ENCODE measurements at places on chromosomes 11 and 22. TPM values are rescaled to one million over a fixed set of nuclear protein-coding genes. Genes with fewer than 3 reads are reported as not detected.

The BATF2 gene
- total RNA-seq, result not detected

DNA sequence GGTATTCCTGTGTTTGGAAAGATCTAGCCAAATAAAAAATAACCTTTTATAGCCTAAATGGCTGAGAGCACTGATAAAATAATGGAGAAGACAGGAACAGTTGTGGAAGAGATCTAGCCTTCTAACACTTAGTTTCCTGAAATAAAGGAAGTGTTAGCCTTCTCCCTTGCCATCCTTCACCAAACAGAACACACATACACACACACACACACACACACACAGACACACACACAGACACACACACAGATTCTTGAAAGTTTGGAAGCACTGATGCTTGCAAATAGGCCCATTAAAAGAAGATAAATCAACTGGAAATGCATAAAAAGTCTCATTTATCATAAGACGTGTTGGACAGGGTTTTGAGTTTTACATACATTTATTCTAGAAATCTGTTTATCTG, 37.5 kb downstream of the KIRREL3 start:
- DNase-seq, result no peak

DNA sequence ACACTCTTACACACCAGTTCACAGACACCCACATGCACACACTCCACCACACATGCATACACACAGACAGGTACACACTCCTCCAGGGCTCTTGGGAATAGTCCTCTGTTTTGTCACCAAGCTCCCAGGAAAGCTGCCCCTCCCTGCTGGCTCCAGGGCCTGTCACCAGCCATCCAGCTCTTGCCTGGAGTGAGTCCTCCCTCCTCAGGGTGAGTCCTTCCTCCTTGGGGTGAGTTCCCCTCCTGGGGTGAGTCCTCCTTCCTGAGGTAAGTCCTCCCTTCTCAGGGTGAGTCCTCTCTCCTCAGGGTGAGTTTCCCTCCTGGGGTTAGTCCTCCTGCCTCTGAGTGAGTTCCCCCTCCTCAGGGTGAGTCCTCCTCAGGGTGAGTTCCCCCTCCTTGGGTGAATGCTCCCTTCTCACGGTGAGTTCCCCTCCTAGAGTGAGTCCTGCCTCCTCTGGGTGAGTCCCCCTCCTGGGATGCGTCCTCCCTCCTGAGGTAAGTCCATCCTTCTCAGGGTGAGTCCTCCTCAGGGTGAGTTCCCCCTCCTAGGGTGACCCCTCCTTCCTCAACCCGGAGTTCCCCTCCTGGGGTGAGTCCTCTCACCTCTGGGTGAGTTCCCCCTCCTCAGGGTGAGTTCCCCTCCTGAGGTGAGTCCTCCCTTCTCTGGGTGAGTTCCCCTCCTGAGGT, 100.6 kb upstream of the FGF3 start:
- no peak for DNase-seq

The EMID1 gene
- total RNA-seq, result 17.7 TPM

The IFITM10 gene
- not detected for total RNA-seq

The OR51B6 gene
- total RNA-seq, result not detected

The DGAT2 gene
- total RNA-seq, result 4.4 TPM

DNA sequence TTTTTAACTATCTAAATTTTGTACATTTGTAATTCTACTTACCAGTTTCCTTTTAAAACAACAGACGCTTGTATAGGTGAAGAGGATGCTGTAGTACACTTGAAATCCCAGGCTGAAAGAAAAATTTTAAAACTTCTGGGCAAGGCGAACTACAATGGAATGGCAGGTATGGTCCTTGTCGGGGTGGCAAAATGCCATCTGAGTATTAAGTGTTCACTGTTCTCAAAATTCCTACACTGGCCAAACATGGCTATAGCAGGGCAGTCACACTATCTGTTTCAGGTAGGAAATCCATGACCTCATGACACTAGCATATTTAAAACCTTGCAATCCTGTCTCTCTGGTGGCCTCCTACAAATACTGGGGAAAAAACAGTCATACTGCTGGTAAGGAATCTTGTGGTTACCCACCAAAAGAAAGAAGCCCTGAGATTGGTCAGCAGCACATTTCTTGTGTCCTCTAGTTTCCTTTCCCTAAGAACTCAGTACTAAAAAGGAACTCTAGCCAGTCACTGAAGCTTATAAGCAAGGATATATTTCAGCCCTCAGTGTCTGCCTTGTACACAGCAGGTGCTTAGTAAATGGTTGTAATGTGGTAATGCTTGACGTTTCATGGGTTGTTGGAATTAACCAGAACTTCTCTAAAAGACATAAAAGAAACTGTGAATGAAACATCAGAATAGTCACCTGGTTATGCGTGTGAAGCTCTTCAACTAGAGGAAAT, 5.2 kb upstream of the ZC3H12C start:
- no peak for DNase-seq

DNA sequence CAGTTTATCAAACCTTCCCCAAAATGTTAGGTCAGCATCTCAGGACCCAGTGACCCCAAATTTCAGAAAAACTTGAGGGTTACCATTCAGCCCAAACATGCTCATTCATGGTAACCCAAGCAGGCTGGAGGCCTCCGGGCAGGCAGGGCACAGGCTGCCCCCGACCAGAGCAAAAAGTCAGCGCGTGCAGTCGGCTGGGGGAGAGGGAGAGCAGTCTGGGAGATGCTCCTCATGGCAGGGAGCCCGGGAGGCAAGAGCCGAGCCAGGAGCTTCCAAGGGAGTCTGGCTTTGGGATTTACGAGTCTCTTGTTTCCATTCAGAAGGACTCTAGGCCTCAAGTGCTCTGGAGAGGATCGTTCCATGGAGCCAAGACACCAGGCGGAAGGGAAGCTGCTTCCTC, 45.7 kb downstream of the RPUSD4 start:
- DNase-seq, result no peak

GRCh38 chr11:69076129-69076791, 27.5 kb downstream of the TPCN2 start:
- no peak for DNase-seq

The C22orf15 gene
- 3.0 TPM for total RNA-seq

- DNase-seq, result peak; percentile 84
Measured at GRCh38 chr11:2892215-2892966, 6.8 kb upstream of the CDKN1C start.

DNA sequence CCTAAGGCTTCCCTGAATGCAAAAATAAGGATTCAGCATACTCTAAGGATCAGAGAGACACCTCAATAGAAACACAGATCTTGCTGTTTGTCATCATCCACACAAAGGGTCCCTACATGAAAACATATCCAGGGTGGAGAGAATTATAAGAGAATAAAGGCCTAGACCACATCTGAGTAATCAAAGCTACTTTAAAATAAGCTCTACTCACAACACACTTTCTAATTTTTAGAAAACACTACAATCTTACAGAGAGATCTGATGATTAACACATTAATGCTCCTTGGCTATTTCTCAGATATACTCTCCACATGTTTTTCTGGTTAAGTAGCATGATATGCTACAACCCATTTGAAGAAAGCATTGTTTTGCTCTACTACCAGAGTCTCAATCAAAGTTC, 108.2 kb downstream of the ETS1 start:
- no peak for DNase-seq

GRCh38 chr22:49551446-49551845, 276.2 kb downstream of the BRD1 start:
- DNase-seq, result no peak

DNA sequence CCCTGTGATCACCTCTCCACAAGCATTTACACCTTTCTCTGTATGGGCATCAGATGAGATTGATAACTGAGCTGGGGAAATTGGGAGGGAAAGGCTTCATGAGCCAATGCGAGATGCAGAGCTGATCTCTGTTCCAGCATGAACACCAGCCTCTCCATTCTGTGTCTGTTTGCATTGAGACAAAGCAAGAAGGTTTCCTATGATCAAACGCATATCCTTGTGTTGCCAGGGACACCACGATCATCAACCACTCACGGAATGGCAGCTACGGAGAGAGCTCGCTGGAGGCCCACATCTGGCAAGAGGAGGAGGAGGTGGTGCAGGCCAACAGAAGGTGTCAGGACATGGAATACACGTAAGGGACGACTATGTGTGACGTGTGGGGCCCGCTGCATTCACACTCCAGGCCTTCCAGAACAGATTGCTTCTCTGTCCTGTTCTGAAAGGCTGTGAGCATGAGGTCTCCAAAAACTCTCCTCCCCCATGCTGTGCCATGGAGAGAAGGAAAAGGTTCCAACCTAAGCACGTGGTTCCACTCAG, 96.4 kb downstream of the AMOTL1 start:
- no peak for DNase-seq

DNA sequence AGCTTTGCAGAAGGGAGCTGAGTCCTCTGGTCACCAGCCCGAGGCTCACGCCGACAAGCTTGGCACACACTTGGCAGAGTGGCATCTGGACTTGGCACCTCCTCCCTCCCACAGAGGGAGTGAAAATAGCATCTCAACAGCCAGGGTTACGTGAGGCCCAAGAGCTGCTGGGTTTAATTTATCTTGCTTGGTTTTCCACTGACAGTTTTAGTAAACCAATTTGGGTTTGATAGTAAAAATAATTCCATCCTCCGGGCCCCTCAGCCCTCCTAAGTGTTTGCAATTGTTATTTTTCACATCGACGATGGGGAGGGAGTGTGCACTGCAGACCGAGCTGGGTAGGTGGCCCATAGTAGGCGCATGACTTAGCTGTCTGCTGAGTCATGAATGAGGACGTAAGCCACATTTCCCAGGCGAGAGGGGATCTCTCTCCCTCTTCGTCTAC, 107.6 kb upstream of the ASPHD2 start:
- DNase-seq, result no peak

GRCh38 chr11:128432926-128433325, 154.4 kb downstream of the ETS1 start:
- no peak for DNase-seq

DNA sequence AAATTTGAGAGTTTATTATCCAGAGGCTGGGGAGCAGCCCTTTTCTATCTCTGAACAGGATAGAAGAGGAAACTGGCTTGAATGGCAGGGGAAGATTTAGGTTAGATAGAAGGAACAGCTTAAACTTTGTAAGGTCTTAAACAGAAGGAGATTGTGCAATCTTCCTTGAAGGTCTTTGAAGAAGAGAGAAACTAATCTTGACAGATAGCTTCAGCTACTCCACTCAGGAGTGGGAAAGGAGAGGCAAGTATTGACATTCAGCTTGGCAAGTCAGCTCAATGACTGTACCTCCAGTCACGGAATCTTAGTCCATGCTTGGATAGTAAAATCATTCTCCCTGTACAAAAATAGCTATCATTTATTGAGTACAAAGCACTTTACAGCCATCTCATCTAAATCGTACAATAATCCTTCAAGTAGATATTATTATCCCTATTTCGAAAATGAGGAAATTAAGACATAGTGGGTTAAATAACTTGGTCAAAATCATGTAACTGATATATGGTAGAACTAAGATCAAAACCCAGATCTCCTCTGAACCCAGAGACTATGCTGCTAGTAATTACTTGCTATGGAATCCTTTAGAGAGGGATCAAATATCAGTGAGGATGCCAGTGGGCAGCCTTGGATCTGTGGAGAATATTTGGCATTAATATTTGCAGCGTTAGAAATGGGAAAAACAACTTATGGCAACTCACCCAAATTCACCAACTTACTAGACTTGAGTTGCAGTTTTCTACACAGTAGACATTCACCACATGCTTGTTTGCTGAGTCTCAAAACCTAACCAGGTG, 14.6 kb downstream of the C11orf97 start:
- DNase-seq, result no peak

DNA sequence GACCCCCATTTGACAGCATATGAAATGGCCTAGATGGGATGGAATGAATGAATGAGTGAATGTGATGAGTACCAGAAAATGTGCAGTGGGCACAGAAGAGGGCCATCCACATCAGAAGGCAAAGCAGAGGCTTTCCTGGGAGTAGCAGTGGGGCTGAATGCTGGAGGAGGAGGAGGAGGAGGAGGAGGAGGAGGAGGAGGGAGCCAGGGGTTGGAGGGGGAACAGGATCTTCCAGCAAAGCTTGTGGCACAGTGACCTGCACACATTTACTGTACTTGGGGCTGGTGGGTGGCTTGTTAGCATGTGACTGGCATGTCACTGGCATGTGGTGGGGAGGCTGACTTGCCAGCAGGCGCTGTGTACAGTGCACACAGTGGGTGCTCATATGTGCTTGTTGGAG, 9.5 kb downstream of the SEPTIN3 start:
- DNase-seq, result no peak

GRCh38 chr11:11978098-11978637, 30.3 kb downstream of the DKK3 start:
- no peak for DNase-seq

GRCh38 chr22:27780161-27780575, 21.4 kb downstream of the MN1 start:
- no peak for DNase-seq

DNA sequence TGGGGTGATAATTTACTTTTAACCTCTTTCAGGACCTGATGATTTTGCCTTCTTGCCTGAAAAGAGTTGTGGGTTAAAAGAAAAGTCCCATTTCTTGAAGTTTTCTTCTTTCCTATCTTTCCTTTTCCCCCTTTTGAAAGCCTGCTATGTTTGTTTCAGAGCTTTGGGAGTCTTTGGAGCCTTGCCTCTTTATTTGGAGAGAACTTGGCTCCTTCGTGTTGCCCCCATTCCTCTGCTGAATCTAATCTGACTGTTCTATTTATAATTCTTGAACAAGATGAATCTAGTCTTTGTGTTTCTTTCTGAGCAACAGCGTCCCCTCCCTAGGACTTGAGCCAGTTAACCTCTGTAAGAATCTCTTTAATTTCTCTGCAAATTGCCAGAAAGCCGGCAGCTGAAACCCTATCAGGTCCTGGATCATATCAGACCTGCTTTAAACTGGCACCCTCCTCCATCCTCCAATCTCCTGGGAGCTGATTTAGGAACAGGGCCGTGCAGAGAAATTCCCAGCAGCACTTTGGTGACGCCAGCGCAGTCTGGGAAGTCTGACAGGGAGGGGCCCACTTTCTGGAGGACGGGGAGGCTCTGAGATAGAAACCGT, 289.1 kb upstream of the SORL1-AS1 start:
- DNase-seq, result no peak

GRCh38 chr11:126898802-126899201, 101.8 kb downstream of the KIRREL3 start:
- DNase-seq, result peak; percentile 56

DNA sequence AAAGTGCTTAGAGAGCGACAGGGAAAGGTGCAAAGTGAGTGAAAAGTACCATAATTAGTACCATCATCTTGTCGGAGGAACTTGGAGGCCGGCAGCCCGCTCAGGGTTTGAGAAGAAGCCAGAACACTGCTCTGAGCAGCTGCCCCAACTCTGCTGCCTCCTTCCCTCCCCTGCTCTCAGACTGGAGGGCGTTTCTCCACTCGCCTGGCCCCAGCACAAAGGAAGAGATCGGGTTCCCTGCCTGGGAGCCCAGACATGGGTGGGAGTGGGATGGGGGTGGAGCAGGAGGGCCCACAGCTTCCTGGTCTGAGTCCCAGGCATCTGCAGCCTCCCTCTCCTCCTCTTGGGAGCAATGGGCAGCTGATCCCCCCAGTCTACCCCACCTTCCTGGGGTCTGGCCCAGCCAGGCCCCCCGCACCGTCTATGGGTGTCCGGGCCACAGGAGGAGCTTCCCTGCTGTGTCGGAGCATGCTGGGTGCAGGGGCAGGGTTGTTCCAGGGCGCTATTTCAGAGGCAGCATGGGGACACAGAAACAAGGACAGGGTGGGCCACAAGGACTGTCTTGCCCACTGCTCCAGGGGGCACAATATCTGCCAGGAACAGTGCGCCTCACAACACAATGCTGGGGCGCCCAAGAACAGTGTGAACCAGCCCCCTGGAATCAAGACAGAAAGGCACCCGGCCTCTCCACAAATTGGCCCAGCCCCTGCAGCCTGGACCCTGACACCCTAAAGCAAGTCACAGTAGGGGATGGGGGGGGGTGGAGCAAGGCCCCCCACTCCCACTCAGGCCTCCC, 4.8 kb downstream of the LIF start:
- DNase-seq, result no peak

GRCh38 chr11:75160880-75161279, 10.0 kb downstream of the SLCO2B1 start:
- no peak for DNase-seq

All from neural progenitor cell (in vitro differentiated cells).